ENCODE measurements at places on chromosomes 6 and 20.

DNA sequence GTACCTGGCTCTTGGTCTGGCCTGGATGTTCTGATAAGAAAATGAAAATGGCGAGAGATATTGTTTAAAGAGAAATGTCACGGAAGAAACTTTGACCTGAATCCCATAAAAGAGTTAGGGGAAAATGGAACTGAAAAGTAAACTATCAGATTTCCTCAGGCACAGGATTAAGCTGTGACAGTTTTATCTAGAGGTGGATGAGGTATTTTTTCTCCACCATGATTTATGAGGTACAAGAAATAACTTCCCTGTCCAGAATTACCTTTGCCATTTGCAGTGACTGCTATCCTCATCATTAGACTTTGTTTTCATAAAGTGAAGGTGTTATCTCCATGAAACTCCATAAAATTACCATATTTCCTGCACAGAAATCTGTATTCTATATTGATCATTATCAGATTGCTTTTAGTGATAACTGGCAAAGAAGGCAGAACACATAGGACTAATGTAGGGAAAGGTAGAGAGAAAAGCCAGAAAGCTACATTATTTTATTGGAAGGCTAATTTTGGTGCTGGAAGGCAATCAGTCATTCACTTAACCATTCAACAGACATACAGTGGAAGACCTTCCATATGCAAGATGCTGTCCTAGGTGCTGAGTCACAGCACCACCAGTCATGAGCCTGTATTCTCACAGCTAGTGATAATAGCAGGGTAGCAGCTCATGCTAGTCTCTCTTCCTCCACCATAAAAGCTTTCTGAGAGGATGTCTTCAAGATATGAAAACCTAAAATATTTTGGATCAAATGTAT is 427.3 kb upstream of the CITED2 start:
- no peak for DNase-seq

- DNase-seq: no peak
Observed at GRCh38 chr6:41963371-41963770, 21.8 kb upstream of the CCND3 start.

DNA sequence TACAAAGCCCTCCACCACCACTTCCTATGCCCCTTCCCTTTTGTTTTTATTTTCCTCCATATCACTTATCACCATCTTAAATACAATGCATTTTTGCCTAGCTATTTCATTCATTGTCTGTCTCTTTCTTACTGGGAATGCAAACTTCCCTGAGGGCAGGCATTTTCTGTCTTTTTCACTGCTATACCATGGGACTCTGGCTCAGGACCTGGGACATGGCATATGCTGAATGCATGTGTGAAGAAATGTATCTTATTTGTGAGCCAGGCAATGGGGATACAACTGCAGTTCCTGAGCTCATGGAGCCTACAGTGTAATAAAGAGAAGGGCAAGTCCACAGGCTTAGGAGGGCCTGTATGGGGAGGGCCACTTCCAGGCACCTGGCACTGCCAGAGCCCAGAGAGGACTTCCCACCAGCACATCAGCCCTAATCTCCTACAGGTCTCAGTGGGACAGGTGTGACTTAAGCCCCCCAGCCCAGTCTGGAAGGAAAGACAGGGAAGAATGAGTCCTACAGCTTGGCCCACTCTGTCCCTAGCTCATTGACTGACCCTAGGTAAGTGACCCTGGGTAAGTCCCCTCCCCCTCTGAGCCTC is 43.2 kb downstream of the TFEB start:
- DNase-seq: no peak

DNA sequence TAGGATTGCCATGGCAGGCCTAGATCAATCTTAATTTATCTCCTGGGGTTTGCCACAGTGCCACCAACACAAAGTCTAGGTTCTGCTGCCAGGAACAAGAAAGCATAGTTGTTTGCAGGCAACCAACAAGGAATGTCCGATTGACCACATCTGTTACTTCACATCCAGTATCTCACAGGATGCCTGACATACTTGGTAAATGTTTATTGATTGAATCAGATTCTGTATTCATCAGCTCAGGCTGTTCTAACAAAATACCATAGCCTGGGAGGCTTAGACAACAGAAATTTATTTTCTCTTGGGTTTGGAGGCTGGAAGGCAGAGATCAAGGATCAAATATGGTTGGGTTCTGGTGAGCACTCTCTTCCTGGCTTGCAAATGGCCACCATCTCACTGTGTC is 26.3 kb upstream of the MC3R start:
- no peak for DNase-seq

- no peak for DNase-seq
Observed at GRCh38 chr6:132725947-132726607, 12.2 kb upstream of the VNN1 start.

DNA sequence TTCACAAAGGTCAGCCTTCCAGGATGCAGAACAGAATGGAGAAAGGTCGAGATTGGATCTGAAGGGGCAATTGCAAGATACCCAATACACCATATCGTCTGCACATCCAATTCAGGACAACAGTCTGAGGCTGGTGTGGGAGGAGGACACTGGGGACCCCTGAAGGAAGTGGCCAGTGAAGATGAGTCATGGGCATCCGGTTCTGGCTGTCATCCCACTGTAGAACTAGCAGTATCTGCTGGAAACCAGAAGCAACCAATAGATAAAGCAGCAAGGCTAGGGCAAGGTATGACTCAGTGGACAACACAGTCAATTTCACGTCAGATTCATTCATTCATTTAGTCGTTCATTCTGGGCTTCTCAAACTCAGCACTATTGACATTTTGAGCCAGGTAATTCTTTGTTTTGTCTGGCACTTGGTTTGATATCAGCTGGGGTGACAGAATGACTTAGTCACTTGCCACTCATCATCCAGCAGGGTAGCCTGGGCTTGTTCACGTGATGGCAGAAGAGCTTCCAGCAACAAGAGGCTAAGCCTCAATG is 30.3 kb upstream of the SHLD1 start:
- peak; percentile 8 for DNase-seq

- DNase-seq: no peak
Observed at GRCh38 chr20:15364781-15365180, 1027.4 kb upstream of the FLRT3 start.

DNA sequence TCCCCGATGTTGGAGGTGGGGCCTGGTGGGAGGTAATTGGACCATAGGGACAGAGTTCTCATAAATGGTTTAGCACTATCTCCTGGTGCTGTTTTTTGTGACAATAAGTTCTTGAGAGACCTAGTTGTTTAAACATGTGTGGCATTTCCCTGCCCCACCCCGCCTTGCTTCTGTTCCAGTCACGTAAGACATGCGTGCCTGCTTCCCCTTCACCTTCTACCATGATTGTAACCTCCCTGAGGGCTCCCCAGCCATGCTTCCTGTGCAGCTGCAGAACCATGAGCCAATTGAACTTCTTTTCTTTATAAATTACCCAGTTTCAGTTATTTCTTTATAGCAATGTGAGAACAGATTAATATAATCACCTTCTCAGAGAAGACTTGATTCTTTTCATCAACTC is 2.5 kb upstream of the RNF144B start:
- DNase-seq: no peak

GRCh38 chr6:21663966-21664313 is 70.4 kb downstream of the SOX4 start:
- no peak for DNase-seq

DNA sequence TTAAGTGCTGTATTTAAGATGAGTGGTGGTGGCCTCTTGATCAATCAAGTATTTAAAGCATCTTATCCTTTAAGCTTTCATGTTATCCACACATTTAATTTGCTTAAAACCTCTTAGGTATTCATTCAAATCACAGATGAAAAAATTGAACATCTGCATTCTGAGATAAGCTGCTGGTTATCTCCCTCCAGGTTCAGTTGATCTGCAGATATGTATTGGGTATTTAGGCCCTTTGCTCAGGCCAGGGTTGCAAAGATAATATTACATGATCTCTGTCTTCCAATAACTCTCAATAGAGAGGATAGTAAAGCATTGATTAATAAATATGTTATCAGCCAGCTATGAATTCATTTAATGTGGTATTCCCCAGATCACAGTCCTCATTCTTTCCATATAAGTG is 45.9 kb downstream of the RPS12 start:
- no peak for DNase-seq

DNA sequence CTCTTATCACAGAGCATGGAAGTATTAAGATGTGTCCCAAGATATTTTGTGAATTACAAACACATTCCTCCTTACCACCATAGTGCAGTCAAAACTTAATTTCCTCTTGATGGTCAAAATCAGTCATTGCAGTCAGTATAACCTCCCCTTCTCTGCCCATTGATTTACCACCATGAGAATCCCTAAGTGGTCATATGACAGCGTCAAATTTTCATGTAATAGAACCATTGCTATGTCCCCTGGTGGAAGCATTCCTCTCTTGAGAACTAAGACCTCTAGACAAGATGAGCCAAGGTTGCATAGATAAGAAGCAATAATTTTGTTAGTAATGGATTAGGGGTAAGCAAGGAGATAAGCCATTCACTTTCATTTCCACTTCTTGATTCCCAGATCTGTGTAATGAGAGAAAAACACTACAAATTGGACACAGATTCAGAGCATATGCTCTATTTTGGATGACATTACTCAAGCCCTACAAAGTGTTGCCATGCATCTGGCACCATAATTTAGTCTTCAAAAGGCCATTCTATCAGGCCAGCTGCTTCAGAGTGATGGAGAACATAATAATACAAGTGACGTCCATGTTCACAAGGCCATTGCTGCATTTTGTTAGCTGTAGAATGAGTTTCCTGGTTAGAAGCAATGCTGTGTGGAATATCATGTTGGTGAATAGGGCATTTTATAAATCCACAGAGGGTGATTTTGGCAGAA is 49.6 kb upstream of the PDE7B start:
- DNase-seq: no peak

DNA sequence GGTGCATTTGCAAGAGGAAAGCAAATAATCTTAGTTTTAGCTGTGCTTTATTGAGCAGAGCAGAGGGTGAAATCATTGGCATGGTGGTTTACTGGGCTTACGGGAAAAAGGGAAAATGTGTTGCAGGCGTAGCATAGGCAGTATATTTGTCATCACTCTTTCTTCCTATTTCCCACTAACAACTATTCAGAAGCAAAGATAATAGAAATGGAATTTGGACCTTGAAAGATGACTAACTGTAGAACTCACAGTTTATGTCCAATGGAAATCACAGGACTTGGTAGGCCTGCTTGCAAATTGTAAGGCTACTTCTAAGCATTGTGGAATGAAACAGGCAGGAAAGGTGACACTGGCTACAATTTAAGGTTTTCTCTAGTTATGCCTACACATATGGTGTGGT is 611.9 kb upstream of the MAN1A1 start:
- DNase-seq: no peak

DNA sequence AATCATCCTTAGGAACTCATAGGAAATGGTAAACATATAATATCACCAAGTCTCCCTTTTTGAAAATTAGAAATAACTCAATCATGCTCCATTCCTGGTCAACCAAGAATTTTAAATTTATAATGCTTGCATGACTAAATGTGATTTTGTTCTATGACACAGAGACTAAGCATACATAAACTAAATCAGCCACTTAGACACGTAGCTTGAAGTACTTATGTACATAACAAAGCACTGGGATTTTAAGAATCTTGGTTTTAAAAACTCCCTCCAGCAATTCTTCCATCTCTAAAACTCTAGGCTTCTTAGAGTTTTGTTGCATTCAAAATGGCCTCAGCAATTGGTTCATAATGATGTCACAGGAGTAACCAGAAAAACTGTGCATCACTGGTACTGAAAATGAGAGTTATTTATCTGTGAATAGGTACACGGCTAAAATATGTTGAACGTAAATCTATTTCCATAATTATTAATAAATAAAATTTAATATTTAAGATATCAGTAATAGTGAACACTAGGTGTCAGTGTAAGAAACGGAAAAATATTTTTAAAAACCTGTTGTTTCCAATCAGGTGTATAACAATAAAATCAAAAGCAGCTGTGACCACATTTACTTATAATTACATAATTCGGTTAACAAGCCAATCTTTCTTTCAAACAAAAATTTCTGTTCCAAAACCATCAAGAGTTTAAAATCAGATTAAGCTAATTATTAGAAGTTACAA is 241.6 kb upstream of the RUNX2 start:
- DNase-seq: no peak

DNA sequence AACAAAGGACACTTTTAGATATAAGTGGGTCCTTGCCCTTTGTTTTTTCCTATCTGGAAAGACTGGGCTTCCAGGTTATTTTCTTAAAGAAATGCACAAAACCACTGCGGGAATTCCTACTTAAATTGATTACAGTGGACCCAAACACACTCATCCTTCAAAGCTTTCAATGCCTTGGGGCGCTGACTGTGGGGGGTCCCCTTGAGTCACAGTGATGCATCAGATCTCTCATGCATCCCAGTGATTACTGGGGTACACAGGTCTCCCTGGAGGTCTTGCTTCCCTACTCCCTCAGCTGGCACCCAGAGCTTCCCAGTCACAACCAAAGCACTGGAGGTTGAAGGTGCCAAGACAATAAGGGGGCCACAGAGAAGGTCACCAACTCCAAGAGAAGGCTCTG is 20.7 kb downstream of the ABHD12 start:
- no peak for DNase-seq

- DNase-seq: peak; percentile 74
Observed at GRCh38 chr6:20403070-20403765, 1.5 kb downstream of the E2F3 start.

DNA sequence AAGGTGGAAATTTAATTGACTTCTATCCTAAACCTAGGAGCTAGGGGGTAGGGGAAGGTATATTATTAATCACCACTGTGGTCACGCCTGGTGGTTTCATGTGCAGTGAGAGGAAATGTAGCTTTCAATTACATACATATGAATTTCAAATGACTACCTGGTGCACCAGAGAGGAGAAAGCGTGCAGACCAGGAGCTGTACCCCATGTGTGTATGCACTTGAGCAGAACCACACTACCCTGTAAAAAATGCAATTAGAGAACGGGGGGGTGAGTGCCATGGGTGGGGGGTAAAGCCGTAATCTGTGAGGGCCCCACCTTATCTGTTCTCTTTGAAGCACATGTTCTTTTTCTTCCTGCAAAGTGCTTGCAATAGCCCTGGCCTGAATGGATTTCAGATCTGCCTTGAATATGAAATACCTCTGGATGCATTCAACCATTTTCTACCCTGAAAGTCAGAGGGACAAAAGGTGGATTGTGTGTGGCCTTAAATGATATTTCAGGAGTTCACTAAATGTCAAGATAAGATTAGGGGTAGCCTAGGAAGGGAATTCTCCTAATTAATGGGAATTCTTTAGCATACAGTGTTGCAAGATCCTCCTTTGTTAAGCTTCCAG is 30.9 kb upstream of the EDN3 start:
- DNase-seq: no peak

DNA sequence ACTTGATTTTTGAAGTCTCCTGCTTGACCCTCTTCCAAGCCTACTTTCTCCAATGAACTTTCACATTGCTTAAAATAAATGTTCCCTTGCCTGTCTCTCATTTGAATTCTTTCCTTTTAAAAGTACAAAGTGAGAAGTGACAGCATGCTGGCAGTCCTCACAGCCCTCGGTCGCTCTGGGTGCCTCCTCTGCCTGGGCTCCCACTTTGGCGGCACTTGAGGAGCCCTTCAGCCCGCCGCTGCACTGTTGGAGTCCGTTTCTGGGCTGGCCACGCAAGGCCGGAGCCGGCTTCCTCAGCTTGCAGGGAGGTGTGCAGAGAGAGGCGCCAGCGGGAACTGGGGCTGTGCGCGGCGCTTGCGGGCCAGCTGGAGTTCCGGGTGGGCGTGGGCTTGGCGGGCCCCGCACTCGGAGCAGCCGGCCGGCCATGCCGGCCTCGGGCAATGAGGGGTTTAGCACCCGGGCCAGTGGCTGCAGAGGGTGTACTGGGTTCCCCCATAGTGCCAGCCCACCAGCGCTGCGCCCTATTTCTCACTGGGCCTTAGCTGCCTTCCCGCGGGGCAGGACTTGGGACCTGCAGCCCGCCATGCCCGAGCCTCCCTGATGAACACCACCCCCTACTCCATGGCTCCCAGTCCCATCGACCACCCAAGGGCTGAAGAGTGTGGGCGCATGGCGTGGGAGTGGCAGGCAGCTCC is 31.9 kb downstream of the SERPINB6 start:
- no peak for DNase-seq

Data from stimulated activated CD8-positive, alpha-beta memory T cell treated with anti-CD3 and anti-CD28 coated beads, Interleukin-4, amount 100 ng/mL, for 4 hours (primary cell).